Neural crest cell (in vitro differentiated cells): ENCODE measurements at places on chromosomes 1 and 21. TPM values are rescaled to one million over a fixed set of nuclear protein-coding genes. Genes with fewer than 3 reads are reported as not detected.

GRCh38 chr1:6867729-6868659, 82.7 kb downstream of the CAMTA1 start:
- H3K4me3 ChIP-seq = peak overlapping the region; percentile 21
- H3K27ac ChIP-seq = peak overlapping the region; percentile 93
- peaks cover 5% of the 10 kb centered on the region for H3K36me3 ChIP-seq
- H3K27me3 ChIP-seq = no peaks in the 10 kb centered on the region
- DNase-seq = no peak
- peaks cover 68% of the 10 kb centered on the region for H3K4me1 ChIP-seq

OR2AK2 gene
- total RNA-seq = not detected in 2 replicates

GRCh38 chr1:198245379-198245778, 88.6 kb downstream of the NEK7 start:
- peaks cover 4% of the 10 kb centered on the region for H3K4me1 ChIP-seq
- no peaks in the 10 kb centered on the region for H3K27me3 ChIP-seq
- H3K36me3 ChIP-seq = peaks cover 6% of the 10 kb centered on the region
- no peak for DNase-seq
- no peak overlapping the region for H3K4me3 ChIP-seq
- no peak overlapping the region for H3K27ac ChIP-seq

DNAJC6 gene
- total RNA-seq = 2.0 and 2.4 TPM in 2 replicates

DNM3 gene
- total RNA-seq = 3.5 and 3.9 TPM in 2 replicates

DNA sequence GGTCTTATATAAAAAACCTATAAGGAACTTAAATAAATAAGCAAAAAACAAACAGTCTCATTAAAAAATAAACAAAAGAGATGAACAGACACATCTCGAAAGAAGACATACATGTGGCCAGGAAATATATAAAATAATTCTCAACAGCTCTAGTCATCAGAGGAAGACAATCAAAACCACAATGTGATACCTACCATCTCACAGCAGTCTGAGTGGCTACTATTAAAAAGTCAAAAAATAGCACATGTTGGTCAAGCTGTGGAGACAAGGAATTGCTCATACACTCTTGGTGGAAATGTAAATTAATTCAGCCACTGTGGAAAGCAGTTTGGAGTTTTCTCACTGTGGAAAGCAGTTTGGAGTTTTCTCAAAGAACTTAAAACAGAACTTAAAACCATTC, 100.3 kb upstream of the ADAMTS5 start:
- no peaks in the 10 kb centered on the region for H3K4me1 ChIP-seq
- H3K27ac ChIP-seq = no peak overlapping the region
- H3K36me3 ChIP-seq = no peaks in the 10 kb centered on the region
- H3K27me3 ChIP-seq = peaks cover 2% of the 10 kb centered on the region
- H3K4me3 ChIP-seq = no peak overlapping the region
- no peak for DNase-seq

- H3K27ac ChIP-seq = no peak overlapping the region
- H3K4me1 ChIP-seq = peaks cover 24% of the 10 kb centered on the region
- no peak for DNase-seq
- H3K36me3 ChIP-seq = no peaks in the 10 kb centered on the region
Measured at GRCh38 chr1:183306317-183307042, 111.7 kb downstream of the NMNAT2 start.

GRCh38 chr1:198278943-198279342, 122.1 kb downstream of the NEK7 start:
- H3K4me3 ChIP-seq = no peak overlapping the region
- no peaks in the 10 kb centered on the region for H3K4me1 ChIP-seq
- no peak for DNase-seq
- no peaks in the 10 kb centered on the region for H3K27me3 ChIP-seq
- no peaks in the 10 kb centered on the region for H3K36me3 ChIP-seq
- no peak overlapping the region for H3K27ac ChIP-seq

DNA sequence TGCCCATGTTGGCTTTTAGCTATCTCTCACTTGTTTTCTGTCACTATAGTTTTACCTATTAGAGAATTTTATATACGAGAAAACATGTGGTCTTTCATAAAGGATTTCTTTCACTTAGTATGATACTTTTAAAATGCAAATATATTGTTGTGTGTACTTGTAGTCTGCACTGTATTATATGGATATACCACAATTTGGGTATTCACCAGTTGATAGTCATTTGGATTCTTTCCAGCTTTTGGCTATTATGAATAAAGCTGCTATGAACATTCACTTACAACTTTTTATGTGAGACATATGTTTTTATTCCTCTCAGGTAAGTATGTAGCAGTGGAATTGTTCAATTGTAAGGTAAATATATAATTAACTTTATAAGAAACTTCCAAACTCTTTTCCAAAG, 441.5 kb downstream of the GPATCH2 start:
- H3K4me3 ChIP-seq = no peak overlapping the region
- H3K27ac ChIP-seq = no peak overlapping the region
- H3K36me3 ChIP-seq = no peaks in the 10 kb centered on the region
- DNase-seq = no peak
- H3K27me3 ChIP-seq = no peaks in the 10 kb centered on the region

CACNA1S gene
- 0.07 TPM in 2 replicates for total RNA-seq

MLLT11 gene
- total RNA-seq = 63.9 and 66.1 TPM in 2 replicates

GRCh38 chr1:235112297-235113182, 16.1 kb downstream of the TOMM20 start:
- no peaks in the 10 kb centered on the region for H3K4me1 ChIP-seq
- H3K4me3 ChIP-seq = no peak overlapping the region
- no peaks in the 10 kb centered on the region for H3K27me3 ChIP-seq
- no peak overlapping the region for H3K27ac ChIP-seq
- DNase-seq = no peak
- peaks cover 26% of the 10 kb centered on the region for H3K36me3 ChIP-seq

GRCh38 chr1:4308806-4309205, 345.6 kb upstream of the AJAP1 start:
- no peak overlapping the region for H3K27ac ChIP-seq
- no peaks in the 10 kb centered on the region for H3K36me3 ChIP-seq
- DNase-seq = no peak
- no peaks in the 10 kb centered on the region for H3K27me3 ChIP-seq
- H3K4me1 ChIP-seq = no peaks in the 10 kb centered on the region

GBP5 gene
- not detected in 2 replicates for total RNA-seq

- H3K27me3 ChIP-seq = no peaks in the 10 kb centered on the region
- no peak for DNase-seq
- H3K36me3 ChIP-seq = peaks cover 7% of the 10 kb centered on the region
- H3K4me3 ChIP-seq = peak overlapping the region; percentile 72
- H3K4me1 ChIP-seq = peaks cover 43% of the 10 kb centered on the region
- H3K27ac ChIP-seq = no peak overlapping the region
Measured at GRCh38 chr1:193187114-193187513, 701 bp upstream of the B3GALT2 start.

GRCh38 chr1:220409771-220410595, 118.0 kb upstream of the MARK1 start:
- H3K36me3 ChIP-seq = no peaks in the 10 kb centered on the region
- peak; percentile 5 for DNase-seq
- H3K27ac ChIP-seq = peak overlapping the region; percentile 82
- no peaks in the 10 kb centered on the region for H3K27me3 ChIP-seq
- peaks cover 20% of the 10 kb centered on the region for H3K4me1 ChIP-seq

DNA sequence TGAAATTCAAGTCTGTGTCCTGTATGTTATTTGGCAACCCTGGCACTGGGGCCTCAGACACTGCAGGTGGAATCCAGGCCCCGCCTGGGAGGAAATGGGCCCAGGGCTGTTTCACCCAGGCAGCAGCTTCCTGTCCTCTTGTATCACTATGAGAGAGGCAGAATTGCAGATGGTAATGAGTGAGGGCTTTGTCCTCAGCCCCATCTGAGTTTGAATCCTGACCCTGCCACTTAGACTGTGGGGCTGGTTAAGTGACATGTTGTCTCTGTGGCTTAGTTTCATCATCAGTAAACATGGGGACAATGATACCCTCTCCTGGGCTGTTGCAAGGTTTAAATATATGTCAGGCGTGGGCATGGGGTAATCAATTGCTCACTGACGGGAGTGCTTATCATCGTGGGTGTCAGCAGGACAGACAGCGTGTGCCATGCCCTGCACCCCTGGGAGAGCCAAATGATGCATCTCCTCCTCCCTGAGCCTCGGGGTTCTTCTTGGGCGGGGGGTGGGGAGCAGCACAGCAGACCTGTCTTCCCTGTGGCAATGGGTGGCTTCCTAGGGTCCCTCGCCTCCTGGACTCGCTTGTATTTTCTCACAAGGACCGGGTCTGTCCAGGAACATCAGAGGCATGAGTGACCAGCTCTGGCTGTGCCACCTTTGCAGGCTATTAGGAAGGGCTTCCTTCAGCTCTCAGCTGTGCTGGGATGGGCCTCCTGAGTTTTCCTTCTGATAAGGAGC, 42.1 kb downstream of the ARHGEF10L start:
- H3K4me1 ChIP-seq = peaks cover 60% of the 10 kb centered on the region
- peak overlapping the region; percentile 7 for H3K4me3 ChIP-seq
- H3K36me3 ChIP-seq = no peaks in the 10 kb centered on the region
- no peaks in the 10 kb centered on the region for H3K27me3 ChIP-seq
- DNase-seq = no peak
- H3K27ac ChIP-seq = peak overlapping the region; percentile 83

GRCh38 chr1:30129001-30129408, 594.4 kb downstream of the MATN1 start:
- no peaks in the 10 kb centered on the region for H3K27me3 ChIP-seq
- no peaks in the 10 kb centered on the region for H3K36me3 ChIP-seq
- H3K27ac ChIP-seq = no peak overlapping the region
- H3K4me3 ChIP-seq = no peak overlapping the region
- DNase-seq = no peak

DNA sequence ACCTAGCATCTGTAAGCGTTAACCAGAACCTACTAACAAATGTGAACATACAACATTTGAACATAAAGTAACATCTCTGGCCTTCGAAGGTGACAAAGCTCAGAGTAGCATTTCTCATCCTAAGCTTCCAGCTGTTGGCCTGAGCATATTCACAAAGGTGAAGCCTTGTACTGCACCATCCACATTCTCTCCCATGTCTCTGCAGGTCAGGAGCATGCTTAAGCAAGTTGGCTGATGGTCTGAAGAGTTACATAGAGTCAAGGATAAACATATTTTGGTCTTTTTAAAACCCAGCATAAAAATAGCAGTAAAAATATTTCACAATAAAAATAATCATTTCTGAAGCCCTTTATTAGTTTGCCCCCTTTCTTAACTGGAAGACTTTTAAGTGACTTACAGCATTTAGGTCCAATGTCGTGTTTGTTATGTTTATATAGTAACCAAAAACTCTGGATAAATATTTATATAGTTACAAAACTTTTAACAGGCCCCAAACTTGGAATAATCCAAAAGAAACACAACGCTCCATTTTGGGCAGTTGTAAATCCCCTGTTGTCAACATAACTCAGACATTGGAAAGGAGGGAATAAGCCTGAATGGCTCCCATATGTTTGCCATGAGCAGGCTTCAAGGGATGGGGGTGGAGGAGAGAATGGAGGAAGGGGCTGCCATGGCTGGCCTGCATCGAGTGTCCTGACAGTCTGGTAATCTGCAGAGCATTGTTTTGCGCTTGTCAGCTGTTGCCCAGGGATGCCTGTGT, 42.8 kb upstream of the ENAH start:
- no peak for DNase-seq
- H3K27me3 ChIP-seq = no peaks in the 10 kb centered on the region
- H3K36me3 ChIP-seq = no peaks in the 10 kb centered on the region
- H3K4me1 ChIP-seq = peaks cover 10% of the 10 kb centered on the region
- no peak overlapping the region for H3K4me3 ChIP-seq
- H3K27ac ChIP-seq = no peak overlapping the region

- no peak overlapping the region for H3K27ac ChIP-seq
- peaks cover 3% of the 10 kb centered on the region for H3K27me3 ChIP-seq
- no peak for DNase-seq
- H3K4me1 ChIP-seq = peaks cover 3% of the 10 kb centered on the region
- no peak overlapping the region for H3K4me3 ChIP-seq
Measured at GRCh38 chr1:157499521-157499920, 52.8 kb downstream of the FCRL5 start.

ZBTB8OS gene
- 49.1 and 53.1 TPM in 2 replicates for total RNA-seq

- no peak for DNase-seq
- H3K4me3 ChIP-seq = peak overlapping the region; percentile 56
- H3K27ac ChIP-seq = no peak overlapping the region
- peaks cover 4% of the 10 kb centered on the region for H3K4me1 ChIP-seq
- H3K27me3 ChIP-seq = peaks cover 21% of the 10 kb centered on the region
- no peaks in the 10 kb centered on the region for H3K36me3 ChIP-seq
Measured at GRCh38 chr21:42013931-42014330, 3.8 kb upstream of the ZBTB21 start.

DNA sequence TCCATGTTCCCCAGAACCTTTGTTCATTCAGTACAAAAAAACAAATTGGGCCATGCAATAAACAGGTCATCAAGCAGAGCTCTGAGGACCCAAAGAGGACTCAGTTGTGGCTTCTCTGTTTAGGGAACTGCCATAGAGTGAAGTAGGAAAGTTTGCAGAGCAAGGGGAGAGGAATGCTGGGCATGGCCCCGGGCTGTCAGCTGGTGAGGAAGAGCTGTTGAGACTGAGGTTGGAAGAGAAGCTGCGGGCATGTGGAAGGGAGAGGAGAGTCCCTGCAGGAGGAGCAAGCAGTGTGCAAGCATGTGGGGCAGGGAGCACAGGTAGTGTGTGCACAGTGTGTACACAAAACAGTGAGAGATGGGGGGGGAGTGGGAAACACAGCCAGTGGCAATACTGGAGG, 71.8 kb downstream of the NTPCR start:
- no peak overlapping the region for H3K27ac ChIP-seq
- no peak overlapping the region for H3K4me3 ChIP-seq
- H3K27me3 ChIP-seq = no peaks in the 10 kb centered on the region
- no peak for DNase-seq
- peaks cover 21% of the 10 kb centered on the region for H3K4me1 ChIP-seq

DNA sequence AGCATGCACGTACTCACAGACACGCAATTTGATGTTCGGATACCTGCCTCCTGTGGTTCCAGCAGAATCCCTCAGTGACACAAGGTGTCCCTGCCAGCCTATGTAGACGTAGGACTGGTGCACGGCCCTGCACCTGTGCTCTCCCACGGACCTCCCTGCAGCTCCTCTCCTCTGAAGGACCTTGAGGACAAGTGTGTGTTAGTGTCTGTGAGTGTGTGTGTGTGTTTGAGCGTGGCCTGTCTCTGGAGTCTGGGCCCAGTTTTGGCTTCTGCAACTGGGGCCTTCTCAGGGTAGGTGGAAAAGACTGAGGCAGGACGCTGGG, 22.5 kb upstream of the DMBX1 start:
- no peaks in the 10 kb centered on the region for H3K36me3 ChIP-seq
- DNase-seq = no peak
- H3K4me3 ChIP-seq = peak overlapping the region; percentile 82
- H3K27ac ChIP-seq = no peak overlapping the region
- peaks cover 46% of the 10 kb centered on the region for H3K27me3 ChIP-seq

SYT6 gene
- total RNA-seq = 3.1 and 3.5 TPM in 2 replicates

SLC16A4 gene
- total RNA-seq = 0.96 and 1.8 TPM in 2 replicates

OR10R2 gene
- total RNA-seq = not detected in 2 replicates

DNA sequence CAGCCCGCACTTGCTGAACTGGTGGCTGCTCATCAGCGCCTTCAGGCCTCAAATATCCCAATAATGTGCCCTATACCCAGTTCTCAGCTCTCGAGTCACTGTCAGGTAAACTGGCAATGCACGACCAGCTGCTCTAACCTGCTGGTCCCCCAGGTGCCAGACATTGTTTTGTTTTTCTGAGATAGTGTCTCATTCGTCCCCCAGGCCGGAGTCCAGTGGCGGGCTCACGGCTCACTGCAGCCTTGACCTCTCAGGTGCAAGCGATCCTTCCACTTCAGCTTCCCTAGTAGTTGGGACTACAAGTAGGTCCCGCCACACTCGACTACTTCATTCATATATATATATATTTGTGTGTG, 1.0 kb upstream of the NADK start:
- peak overlapping the region; percentile 92 for H3K4me3 ChIP-seq
- peaks cover 37% of the 10 kb centered on the region for H3K27me3 ChIP-seq
- peaks cover 10% of the 10 kb centered on the region for H3K36me3 ChIP-seq
- DNase-seq = no peak
- H3K4me1 ChIP-seq = peaks cover 54% of the 10 kb centered on the region
- H3K27ac ChIP-seq = no peak overlapping the region

UTS2 gene
- total RNA-seq = not detected in 2 replicates

LCE3D gene
- total RNA-seq = not detected in 2 replicates
